T1000 (cell line): ENCODE measurements at places on chromosomes 3 and 15.

DNA sequence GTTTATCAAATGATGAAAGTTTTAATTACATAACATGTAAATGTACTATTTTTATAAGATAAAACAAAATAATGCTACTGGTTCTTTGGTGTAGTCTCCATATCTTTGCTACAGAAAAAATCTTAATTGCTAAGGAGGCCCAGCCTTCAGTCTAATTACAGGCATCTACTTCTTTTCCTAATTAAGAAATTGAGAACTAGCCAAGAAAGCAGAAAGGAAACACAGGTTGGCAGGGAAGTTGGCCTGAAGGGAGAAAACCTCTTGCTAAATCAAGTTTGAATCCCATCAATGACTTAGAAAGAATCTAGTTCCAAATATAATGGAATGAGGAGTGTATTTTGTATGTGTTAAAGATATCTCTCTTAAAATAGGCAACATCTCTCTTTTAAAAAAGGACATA, 212.4 kb upstream of the ARL6 start:
- DNase-seq: no peak

DNA sequence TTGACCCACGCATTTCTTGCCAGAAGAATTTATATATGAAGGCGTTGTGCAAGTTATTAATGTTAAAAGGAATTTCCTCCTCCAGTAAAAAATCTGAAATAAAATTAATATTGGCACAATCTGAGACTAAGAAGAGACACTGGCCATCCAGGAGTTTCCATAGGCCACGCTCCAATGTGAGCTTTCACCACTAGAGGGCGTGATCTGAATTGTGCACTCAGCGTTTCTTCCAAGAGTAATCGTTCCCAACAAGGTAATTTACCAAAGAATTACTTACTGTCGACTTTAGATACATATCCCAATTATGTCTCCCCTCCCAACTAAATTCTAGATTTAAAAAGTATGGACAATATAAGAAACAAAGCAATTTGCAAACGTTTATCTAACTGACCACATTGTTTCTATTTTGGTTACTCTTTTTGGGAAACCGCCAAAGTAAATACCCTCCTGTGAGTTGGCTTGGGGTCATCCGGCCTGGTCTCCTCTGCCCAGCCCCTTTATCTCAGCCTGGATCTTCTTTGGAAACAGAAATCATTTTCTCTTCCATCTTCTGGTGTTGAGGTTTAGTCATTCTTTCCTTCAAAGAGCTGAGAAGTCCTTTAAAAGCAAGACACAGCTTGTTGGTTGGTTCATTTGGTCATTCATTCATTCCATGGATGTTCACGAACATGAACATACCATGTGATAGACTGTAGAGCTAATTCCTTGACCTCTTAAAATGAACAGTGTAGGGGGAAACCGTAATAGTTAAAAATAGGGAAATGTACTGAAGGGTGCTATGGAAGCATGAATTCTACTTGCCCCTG, 26.2 kb downstream of the POLR2M start:
- DNase-seq: peak; percentile 35

DNA sequence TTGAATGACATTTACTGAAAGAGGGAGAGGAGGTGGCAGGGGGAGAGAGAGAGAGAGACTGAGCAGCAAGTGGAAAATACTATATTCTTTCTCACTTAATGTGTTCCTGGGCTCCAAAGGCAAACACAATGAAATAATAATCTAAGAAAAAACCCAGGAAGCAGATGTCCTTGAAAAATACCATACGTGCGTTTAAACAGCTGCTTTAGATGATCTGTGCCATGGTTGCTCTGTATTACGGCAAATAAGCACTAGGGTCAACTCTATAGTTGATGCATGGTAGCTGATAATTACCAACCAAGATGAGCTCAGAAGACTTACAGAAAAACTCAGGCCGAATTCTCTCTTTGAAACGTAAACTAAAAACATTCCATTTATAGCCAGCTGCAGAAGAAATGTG, 410.3 kb upstream of the TBL1XR1 start:
- DNase-seq: no peak

- no peak for DNase-seq
These were observed 300.6 kb downstream of the SATB1 start for GRCh38 chr3:18124501-18124900.

GRCh38 chr3:194404365-194405140, 5.5 kb upstream of the GP5 start:
- DNase-seq: no peak

DNA sequence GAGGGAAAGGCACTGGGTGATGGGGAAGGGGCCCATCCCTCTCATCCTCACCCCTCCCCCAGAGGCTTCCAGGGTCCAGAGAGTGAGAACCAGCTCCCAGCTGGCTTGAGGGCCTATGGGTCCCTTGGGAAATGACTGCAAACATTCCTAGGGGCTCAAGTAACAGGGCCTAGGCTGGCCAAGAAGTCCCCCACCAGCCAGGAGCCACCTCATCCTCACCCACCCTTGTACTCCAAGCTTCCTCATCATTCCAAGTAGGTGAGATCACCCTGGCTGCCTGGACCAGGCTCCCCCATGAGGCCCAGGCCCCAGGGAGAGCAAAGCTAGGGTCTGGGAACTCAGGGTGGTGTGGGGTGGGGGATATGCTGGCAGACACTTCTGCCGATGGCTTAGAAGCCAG, 14.8 kb downstream of the LOXL1 start:
- peak; percentile 85 for DNase-seq

DNA sequence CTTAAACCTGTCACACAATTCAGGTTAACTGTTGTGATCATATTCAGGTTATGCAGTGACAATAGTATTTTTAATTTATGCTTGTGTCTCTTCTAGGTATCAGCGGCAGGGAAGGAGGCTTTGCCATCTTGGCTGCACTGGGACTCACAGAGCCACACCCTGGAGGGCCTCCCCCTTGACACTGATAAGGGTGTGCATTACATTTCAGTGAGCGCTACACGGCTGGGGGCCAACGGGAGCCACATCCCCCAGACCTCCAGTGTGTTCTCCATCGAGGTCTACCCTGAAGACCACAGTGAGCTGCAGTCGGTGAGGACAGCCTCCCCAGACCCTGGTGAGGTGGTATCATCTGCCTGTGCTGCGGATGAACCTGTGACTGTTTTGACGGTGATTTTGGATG, 23.6 kb upstream of the BSN start:
- DNase-seq: no peak

DNA sequence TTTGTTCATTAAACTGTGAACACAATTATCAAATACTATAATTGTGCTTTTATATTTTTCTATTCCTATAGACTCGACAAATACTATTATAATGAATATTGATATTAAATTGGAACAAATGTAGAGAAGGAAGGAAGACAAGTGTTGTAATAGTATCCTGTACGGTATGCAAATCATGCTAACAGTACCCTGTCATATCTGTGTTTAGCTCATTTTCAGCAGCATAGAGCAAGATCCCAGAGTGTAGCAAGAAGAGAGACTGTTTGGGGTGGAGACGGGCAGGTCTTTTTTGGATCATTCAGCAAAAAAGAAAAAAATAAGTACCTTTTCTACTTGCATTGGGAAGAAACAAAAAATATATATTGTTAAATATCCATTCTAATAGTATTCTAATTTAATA, 224.1 kb downstream of the TPRG1 start:
- no peak for DNase-seq

- DNase-seq: no peak
These were observed 127.4 kb downstream of the TIGIT start for GRCh38 chr3:114421204-114421603.

DNA sequence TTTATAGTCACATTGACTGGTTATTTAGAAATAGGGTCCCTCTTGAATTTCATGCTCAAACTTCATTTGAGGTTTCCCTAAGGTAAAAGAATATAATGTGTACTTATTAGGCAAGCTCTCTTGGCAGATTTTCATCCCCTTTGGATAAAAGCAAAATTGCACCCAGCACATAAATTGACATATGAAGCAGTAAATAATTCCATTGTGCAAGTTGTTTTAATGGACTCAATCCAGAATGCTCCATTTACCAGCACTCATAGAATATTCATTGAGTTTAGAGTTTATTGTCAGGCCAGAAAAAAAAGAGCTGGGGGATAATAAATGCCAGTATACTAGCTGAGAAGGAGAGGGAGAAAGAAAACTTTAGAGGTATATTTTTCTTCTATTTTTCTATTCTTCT, 136.8 kb downstream of the TPRG1 start:
- no peak for DNase-seq

GRCh38 chr15:64070965-64071851, 22.4 kb downstream of the CIAO2A start:
- DNase-seq: no peak

DNA sequence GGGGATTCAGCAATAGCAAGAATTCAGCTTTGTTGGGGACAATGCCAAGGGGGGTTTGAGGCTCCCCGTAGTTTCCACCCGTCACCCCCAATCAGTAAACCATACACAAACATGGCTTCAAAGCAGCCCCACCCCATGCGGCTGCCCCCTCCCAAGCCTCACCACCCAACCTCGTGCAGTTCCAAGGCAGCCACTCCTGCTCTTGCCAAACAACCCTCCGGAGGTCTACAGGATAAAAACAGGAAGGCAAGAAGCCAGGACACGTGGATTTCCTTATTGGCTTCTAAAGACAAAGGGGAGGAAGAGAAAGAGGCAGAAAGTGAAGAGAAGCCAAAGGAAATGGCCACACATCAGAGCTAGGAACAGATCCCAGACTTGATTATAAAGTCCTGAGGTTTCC, 121.1 kb downstream of the SHQ1 start:
- no peak for DNase-seq

- DNase-seq: no peak
These were observed 75.9 kb downstream of the DGKG start for GRCh38 chr3:186286114-186286513.

DNA sequence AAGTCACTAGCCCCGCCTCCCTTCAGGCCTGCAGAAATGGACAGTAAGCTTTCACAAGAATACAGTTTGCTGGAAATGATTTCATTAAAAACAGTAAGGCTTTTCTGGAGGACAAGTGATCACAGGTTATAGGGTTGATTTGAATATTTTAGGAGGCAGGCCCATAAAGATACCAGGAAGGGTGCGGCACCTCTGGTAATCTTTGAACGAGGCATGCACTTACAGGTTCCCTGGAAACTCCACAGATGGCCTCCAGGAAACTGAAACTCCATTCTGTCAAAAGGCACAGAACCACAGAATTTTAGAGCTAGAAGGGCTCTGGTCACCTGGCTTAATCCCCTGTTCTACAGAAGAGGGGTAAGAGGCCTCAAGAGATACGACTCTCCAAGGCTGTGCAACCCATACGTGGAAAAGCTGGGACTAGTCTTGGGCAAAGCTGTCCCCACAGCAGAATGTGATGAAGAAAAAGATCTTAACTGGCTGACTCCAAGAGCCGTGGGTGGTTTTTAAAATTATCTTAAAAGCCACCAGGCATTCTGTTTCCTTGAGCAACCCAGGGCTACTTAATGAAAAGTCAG, 1.2 kb downstream of the STARD5 start:
- DNase-seq: no peak

DNA sequence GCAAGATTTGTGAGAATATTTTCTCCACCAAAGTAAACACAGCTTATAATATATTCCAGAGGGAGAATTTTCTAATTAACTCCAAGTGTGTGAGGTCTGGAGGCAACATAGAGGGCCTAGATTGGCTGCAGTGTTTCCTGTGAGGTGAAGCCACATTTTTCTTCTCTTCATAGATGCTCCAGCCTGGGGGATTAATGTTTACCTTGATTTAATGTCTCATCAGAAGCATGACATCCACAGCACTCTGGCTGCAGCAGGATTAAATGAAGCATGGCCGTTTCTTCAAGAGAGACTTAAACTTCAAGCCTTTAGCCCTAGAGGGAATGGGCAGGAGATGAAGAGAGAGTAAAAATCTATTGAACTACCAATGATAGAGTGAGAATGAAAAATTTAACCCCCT, 137.9 kb upstream of the ZBTB20 start:
- DNase-seq: no peak

- no peak for DNase-seq
These were observed 89.5 kb downstream of the DHX30 start for GRCh38 chr3:47892286-47893040.

- no peak for DNase-seq
These were observed 680.6 kb downstream of the SQOR start for GRCh38 chr15:46315434-46315833.

DNA sequence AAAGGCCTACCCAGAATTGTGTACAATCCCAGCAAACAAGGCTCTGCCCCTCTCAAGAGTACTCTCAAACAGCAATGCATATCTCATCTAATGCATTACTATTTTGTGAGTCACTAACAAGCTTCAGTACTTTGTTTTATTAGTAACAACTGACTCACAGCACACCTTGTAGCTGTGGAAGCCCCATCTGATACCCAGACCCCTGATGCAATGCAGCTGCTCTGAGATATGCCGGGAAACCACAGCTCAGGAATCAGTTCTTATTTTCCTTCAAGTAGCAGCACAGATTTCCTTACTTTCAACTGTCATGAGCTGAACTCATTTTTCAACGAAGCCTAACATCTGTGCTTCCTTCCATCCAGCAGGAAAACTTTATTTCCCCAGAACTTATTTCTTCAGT, 37.8 kb downstream of the CCNL1 start:
- peak; percentile 39 for DNase-seq

GRCh38 chr3:116077557-116077956, 367.7 kb downstream of the LSAMP start:
- no peak for DNase-seq

DNA sequence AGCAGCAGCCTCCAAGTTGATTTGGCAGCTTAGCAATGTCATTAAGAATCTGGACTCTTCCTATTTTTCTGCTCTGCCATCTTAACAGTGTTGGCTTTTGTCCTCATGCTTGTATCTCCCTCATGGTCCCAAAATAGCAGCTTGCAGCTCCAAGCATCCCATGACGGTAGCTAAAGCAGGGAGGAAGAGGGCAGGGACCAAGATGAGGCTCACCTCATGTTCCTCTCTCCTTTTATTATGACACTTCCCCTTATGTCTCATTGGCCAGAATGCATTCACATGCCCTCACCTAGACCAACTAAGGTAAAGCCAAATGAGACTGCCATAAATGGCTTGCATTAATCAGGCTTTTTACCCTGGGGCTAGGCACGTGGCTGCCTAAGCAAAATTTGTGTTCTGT, 382.4 kb downstream of the SHQ1 start:
- DNase-seq: no peak

- no peak for DNase-seq
These were observed 30.4 kb downstream of the COLQ start for GRCh38 chr3:15491143-15491542.

- no peak for DNase-seq
These were observed 29.8 kb upstream of the SUCLG2 start for GRCh38 chr3:67684211-67684610.

- no peak for DNase-seq
These were observed 140.6 kb downstream of the RBPMS2 start for GRCh38 chr15:64634576-64635498.

GRCh38 chr3:50483374-50483773, 20.1 kb downstream of the CACNA2D2 start:
- DNase-seq: no peak

GRCh38 chr15:89112341-89112971, 24.2 kb downstream of the ABHD2 start:
- no peak for DNase-seq

GRCh38 chr15:92906020-92906419, 5.9 kb downstream of the CHD2 start:
- no peak for DNase-seq

- no peak for DNase-seq
These were observed 6.4 kb downstream of the CFAP92 start for GRCh38 chr3:128987302-128988100.
